Kidney (tissue), 22 donors: ENCODE measurements at places on chromosomes 7 and 10. TPM values are rescaled to one million over a fixed set of nuclear protein-coding genes. Genes with fewer than 3 reads are reported as not detected.

- DNase-seq, result no peak
Observed at GRCh38 chr10:116826803-116827202, 22.5 kb upstream of the ENO4 start.

DNA sequence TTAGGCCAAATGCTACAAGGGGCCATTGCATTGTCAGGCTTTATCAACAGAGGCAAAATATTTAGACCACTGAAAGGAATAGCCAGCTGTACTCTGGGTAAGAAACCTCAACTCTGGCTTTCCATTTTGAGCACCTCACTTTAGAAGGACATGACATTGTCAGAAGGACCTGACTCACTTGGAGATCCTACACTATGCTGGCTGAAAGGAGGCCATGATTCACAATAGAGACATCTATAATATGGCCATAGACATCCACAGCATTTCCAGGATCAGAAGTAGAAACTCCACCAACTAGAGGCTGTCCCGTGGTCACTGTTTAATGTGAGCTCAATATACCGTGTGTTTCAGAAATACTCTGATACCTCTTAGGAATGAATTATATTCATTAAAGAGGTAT, 140.9 kb downstream of the BTAF1 start:
- DNase-seq, result no peak

DNA sequence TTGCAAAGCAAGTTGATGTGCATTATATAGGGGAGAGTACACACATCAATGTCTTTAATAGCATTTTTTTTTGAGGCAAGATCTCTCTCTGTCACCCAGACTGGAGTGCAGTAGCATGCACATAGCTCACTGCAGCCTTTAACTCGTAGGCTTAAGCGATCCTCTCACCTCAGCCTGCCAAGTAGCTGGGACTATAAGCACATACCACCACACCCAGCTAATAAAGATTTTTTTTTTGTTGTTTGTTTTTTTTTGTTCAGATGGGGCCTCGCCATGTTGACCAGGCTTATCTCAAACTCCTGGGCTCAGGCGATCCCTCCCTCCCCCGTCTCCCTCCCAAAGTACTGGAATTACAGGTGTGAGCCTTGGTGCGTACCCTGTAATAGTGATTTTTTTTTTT, 1.5 kb downstream of the UMAD1 start:
- no peak for DNase-seq

- DNase-seq, result no peak
Observed at GRCh38 chr10:131233611-131234258, 77.8 kb downstream of the TCERG1L start.

DNA sequence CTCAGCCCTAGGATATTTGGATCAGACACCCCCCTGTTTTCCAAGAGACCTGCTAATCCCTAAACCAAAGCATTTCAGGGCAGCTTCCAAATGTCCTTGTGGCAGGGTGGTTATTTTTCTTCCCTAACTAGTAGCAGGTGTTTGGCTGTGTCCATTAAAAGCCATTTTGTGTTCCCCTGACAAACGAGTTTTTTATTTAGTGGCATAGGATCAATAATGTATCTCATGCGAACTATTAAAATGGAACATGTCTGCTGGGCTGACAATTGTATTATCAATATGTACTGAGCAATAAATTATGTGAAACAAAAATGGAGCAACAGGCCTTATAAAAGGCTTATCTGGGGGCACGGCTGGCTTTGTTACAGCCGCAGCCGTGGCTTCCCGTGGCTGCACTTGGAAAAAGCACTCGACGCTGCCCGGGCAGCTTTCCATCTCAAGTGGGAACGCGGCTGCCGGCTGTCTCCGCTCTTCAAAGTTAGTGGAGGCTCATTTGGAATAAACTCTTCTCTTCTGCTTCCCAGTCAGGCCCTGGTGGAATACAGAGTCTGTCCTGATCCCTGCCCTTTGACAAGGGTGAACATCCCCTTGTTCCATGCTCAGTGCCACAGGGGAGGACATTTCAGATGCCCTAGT, 554.3 kb downstream of the TYW1 start:
- DNase-seq, result no peak

DNA sequence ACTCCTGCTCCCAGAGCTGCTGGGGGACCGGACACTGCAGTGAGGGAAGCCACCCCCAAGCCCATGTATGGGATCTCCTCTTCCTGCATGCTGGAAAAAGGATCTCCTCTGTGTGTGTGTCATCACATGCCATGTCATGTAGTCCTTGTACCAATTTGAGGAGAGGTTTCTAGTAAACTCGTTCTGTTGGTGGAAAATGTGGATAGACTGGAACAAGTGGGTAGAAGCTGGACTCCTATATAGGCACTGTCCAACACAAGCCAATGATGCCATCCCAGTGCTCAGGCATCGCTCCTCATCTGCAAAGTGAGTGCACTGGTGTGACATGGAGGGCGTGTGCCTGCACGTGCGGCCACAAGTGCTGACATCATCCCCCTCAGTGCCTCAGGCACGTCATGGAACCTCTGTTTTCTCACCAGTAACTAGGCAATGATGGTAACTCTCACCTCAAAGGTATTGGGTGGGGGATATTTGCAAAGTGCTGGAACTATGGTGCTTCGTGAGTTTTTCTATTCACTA, 19.3 kb downstream of the MYO1G start:
- peak; percentile 12 for DNase-seq

DNA sequence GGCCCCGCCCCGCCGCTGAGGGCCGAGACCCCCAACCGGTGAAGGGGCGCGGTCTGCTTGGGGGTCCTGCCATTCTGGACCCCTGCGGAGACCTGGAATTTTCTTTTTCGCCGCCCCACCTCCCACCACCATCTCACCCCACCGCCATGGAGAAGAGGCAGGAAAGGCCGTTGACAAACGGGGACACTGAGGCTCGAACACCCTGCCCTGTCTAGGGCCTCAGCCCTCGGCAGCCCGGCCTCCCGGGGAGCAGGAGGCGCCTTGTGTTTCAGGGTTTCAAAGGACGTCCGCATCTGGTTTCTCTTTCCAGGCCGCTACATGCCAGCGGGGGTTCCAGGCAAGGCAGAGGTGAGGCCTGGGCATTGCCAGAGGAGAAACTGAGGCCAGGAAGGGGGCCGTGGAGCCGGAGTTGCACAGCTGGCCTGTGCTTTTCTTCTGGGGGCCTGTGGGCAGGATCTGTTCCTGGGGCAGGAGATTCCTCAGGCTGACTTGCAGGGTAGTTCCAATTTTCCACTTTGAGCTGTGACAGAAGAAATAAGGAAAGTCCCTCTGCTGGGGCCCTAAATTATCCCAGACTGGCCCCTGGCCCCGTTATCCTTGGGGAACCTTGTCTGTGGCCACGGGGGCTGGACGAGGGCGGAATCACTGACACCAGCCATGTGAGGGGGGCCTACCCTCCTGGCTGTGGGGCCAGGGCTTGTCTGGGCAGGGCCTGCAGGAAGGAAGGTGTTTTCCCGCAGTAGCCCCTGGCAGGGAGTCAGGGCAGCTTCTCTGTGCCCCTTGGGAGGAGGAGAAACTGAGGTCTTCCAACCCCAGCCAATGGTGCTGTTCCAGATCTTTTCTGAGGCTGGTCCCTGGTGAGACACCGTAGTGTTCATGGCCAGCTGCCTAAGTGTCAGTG, 900 bp upstream of the MICALL2 start:
- peak; percentile 49 for DNase-seq

ATP6V0A4 gene
- total RNA-seq, result 30.5 TPM

FFAR4 gene
- 1.0 TPM for total RNA-seq

ABCB1 gene
- 48.3 TPM for total RNA-seq

ZNF853 gene
- 5.4 TPM for total RNA-seq

RAPGEF5 gene
- 67.8 TPM for total RNA-seq

MKX gene
- 1.3 TPM for total RNA-seq
